ENCODE measurements at places on chromosomes 11 and 22.

- DNase-seq = no peak
- H3K36me3 ChIP-seq = no peaks in the 10 kb centered on the region
- H3K27ac ChIP-seq = no peak overlapping the region
- no peaks in the 10 kb centered on the region for H3K4me1 ChIP-seq
- H3K27me3 ChIP-seq = no peaks in the 10 kb centered on the region
These were observed 181.0 kb downstream of the GRIA4 start for GRCh38 chr11:105790840-105791239.

GRCh38 chr11:11995601-11996000 is 12.8 kb downstream of the DKK3 start:
- no peak for DNase-seq
- H3K4me1 ChIP-seq = peaks cover 6% of the 10 kb centered on the region
- no peak overlapping the region for H3K27ac ChIP-seq

DNA sequence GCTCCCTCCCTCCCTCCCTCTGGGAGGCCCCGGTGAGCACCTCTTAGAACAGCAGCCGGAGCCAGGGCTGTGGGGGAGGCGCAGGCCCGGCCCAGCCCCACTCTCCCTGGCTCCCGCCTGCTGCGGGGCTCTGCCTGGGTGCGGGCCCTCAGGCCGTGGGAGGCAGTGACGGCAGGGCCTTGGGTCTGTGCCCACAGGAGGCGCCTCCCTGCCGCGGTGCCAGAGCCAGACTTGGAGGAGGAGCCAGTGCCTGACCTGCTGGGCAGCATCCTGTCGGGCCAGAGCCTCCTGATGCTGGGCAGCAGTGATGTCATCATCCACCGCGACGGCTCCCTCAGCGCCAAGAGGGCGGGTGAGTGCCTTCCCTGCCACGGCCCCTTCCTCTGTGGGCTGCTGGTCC is 9.5 kb downstream of the IRF7 start:
- H3K27me3 ChIP-seq = no peaks in the 10 kb centered on the region
- H3K4me3 ChIP-seq = no peak overlapping the region
- H3K36me3 ChIP-seq = peaks cover 80% of the 10 kb centered on the region

- no peak for DNase-seq
- H3K36me3 ChIP-seq = no peaks in the 10 kb centered on the region
- H3K4me3 ChIP-seq = no peak overlapping the region
- H3K27ac ChIP-seq = no peak overlapping the region
- H3K27me3 ChIP-seq = peaks cover 2% of the 10 kb centered on the region
- H3K4me1 ChIP-seq = no peaks in the 10 kb centered on the region
These were observed 286.2 kb upstream of the NARS2 start for GRCh38 chr11:78860720-78861422.

DNA sequence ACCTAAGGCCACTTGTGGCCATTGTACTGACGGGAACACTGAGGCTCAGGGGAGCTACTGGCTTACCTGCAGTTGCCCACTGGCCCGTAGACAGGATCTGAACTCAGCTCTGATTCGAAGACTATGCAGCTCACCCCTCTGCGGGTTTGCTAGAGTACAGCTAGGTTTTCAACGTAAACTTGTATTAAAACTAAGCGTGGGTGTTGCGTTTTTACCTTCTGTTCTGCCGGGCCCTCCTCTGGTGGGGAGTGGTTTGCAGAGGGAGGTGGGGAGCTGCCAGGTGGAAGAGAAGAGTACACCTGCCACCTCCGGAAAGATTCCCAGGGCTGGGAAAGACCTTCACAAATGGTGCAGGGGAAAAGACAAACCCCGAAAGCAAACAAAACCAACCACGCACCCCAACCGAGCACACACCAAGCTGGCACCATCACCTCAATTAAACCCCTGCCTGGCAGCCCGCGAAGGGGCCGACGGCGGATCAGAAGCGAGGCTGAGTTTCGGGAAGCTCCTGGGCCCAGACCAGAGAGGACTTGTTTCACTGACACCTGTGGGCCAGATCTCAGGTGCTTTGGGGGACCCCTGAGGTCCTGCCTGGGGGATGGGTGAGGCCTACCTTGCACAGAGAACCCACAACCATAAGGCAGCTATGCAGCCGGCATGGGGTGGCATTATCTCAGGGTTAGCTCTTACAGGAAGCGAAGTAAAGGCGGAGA is 37.7 kb downstream of the SHISAL1 start:
- peaks cover 31% of the 10 kb centered on the region for H3K27me3 ChIP-seq
- DNase-seq = no peak

- H3K4me3 ChIP-seq = peak overlapping the region; percentile 21
- H3K27ac ChIP-seq = peak overlapping the region; percentile 81
- H3K36me3 ChIP-seq = peaks cover 10% of the 10 kb centered on the region
- no peak for DNase-seq
These were observed 16.2 kb upstream of the CASTOR1 start for GRCh38 chr22:30305519-30305905.

- no peak overlapping the region for H3K27ac ChIP-seq
- DNase-seq = no peak
- no peaks in the 10 kb centered on the region for H3K27me3 ChIP-seq
- no peaks in the 10 kb centered on the region for H3K4me1 ChIP-seq
- no peak overlapping the region for H3K4me3 ChIP-seq
These were observed 173.8 kb downstream of the SOX6 start for GRCh38 chr11:16182553-16182952.

DNA sequence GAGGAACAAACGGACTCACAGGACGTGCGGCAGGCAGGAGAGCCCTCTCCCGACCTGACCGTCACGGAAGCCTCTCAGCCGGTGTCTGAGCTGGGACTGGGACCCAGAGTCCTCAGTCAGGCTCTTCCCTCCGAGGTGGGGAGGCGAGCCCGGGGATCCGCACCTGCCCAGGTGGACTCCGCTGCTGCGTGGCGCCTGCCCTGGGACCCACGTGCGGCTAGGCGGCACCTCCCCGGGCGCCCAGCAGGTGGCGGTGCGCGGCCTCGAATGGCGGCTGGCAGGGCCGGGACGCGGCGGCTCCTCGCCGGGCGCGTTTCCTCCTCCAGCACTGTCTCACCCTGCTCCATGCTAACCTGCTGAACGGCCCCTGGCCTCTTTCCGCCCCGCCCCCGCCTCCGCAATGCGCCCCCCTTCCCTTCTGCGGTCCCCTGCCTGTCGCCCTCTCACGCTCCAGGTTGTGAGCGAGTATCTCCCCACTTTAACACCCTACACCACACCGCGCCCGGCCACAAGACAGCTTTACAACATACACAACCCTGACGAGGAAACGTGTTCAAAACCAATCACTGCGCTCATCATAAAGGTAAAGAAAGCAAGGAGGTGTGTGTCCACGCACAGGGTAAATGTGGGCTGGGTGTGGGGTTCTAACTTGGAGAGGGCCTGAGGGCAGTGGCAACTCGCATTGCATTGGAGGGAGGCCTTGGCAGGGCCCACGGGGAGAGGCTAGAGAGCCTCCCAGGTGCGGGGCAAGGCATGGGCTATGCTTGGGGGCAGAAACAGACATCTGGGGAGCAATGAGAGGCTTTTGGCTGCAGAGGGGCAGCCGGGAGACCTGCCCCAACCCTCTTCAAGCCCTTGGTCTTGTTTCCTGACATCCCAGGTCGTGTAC is 25.9 kb upstream of the ATXN10 start:
- DNase-seq = peak; percentile 80
- H3K27me3 ChIP-seq = peaks cover 46% of the 10 kb centered on the region
- no peak overlapping the region for H3K4me3 ChIP-seq
- peaks cover 2% of the 10 kb centered on the region for H3K4me1 ChIP-seq
- H3K36me3 ChIP-seq = no peaks in the 10 kb centered on the region

DNA sequence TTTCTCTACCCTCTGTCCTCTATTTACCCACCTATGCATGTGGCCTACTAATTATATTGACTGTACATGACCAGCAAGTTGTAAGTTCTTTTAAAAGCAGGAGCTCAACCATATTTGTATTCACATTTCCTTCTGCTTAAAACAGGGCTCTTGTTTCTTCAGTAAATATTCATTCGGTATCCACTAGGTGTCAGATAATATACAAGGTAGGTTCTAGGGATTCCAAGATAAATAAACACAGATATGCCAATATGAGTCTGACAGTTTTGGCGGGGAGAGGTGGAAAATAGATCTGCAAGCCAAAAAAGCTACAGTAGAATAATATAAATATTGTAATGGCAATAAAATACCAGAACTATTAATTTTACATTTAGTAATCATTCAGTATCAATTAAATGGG is 15.3 kb upstream of the RAB30 start:
- no peak for DNase-seq
- H3K27ac ChIP-seq = no peak overlapping the region
- H3K27me3 ChIP-seq = no peaks in the 10 kb centered on the region
- peaks cover 11% of the 10 kb centered on the region for H3K36me3 ChIP-seq

DNA sequence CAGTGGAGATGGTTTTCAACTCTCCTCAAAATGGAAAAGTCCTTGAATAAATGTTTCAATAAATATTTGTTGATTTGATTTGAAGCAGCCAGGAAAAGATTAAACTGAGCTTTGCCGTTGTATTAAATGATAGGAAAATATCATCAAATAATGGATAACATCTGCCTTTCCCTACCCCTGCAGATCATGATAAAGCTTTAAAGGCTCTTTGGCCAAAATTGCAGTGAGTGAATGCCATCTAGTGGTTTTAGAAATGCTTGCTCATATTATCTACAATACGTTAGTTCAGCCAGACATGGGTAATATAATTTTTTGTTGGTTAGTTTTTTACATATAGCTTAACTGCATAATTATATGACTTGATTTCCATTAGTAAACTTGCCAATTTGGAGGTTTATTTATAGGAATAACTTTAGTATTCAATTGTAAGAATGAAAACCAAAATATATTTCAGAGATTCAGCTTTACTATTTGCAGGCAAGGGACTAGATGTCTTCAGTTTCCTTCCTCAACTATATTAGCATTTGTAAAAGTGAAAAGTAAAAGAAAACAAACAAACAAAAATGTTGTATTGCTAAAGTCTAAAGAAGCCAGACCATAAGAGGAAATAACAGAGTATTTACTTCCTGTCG is 159.2 kb downstream of the MSANTD4 start:
- H3K4me1 ChIP-seq = no peaks in the 10 kb centered on the region
- no peak for DNase-seq
- H3K27ac ChIP-seq = no peak overlapping the region
- H3K27me3 ChIP-seq = peaks cover 1% of the 10 kb centered on the region
- no peak overlapping the region for H3K4me3 ChIP-seq

GRCh38 chr11:124643605-124644425 is 21.2 kb downstream of the TBRG1 start:
- no peak for DNase-seq
- no peak overlapping the region for H3K27ac ChIP-seq
- H3K4me1 ChIP-seq = peaks cover 18% of the 10 kb centered on the region
- no peaks in the 10 kb centered on the region for H3K36me3 ChIP-seq

GRCh38 chr22:43823353-43823908 is 11.3 kb upstream of the EFCAB6 start:
- no peak overlapping the region for H3K4me3 ChIP-seq
- H3K4me1 ChIP-seq = no peaks in the 10 kb centered on the region
- H3K27ac ChIP-seq = no peak overlapping the region
- DNase-seq = no peak
- H3K27me3 ChIP-seq = peaks cover 23% of the 10 kb centered on the region

DNA sequence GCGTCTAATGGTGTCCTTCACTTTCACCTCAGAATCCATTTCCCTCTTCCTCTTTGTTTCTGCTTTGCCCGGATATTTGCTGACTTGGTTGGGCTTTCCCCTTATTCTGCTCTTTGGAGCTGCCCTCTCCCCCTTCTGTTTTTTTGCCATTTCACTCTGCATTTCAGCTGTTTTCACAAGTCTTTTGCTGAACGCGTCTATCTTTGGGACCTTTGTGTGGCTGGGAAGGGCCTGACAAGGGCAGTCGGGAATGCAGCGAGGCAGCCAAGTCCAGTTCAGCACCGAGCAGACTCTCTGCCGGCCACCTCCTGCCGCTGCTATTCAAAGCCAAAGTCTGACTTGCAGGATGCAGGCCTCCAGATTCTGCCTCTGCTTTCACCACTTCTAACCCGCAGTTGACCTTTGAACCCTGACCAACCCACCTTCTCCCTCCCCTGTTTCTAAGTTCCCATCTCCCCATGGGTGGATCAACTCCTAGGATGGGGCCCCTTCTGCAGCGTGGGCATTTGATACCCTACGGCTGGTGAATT is 38.2 kb downstream of the FEZ1 start:
- H3K4me3 ChIP-seq = no peak overlapping the region
- peaks cover 1% of the 10 kb centered on the region for H3K27me3 ChIP-seq
- no peaks in the 10 kb centered on the region for H3K36me3 ChIP-seq
- DNase-seq = no peak
- H3K4me1 ChIP-seq = no peaks in the 10 kb centered on the region

DNA sequence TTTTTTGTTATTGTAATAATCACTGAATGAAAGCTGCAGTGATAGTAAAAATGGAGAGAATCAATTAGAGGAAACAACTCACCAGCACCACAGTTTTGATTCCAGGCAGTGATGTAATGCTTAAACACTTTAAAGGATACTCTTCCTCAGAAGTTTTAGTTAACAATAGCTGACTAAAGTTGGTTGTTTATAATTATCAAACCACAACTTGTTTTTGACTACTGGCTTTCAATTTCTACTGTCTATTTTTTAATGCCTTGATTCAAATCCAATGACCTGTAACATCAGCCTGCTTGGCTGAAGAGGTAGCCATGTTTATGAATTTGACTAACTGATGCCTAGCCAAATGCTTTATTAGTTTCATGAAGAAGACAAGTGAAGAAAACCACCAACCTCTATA is 18.2 kb upstream of the CASP12 start:
- peaks cover 61% of the 10 kb centered on the region for H3K4me1 ChIP-seq
- no peak for DNase-seq
- H3K27ac ChIP-seq = peak overlapping the region; percentile 80

Data from activated B cell treated with CpG ODN at 0.5 μM for 24 hours (primary cell).